ENCODE measurements at places on chromosomes 1 and 21. TPM values are rescaled to one million over a fixed set of nuclear protein-coding genes. Genes with fewer than 3 reads are reported as not detected.

The SPRR3 gene
- not detected for total RNA-seq

The STMN1 gene
- total RNA-seq = 933 TPM

The MAGOH gene
- 75.1 TPM for total RNA-seq

The NUCKS1 gene
- 437 TPM for total RNA-seq

The FAM167B gene
- not detected for total RNA-seq

The SIK1 gene
- total RNA-seq = 0.98 TPM

The GJA4 gene
- not detected for total RNA-seq

The VHLL gene
- not detected for total RNA-seq
